ENCODE measurements at places on chromosomes 16 and 17.

- no peak for DNase-seq
These were observed 25.1 kb upstream of the ADGRG1 start for GRCh38 chr16:57603115-57604024.

DNA sequence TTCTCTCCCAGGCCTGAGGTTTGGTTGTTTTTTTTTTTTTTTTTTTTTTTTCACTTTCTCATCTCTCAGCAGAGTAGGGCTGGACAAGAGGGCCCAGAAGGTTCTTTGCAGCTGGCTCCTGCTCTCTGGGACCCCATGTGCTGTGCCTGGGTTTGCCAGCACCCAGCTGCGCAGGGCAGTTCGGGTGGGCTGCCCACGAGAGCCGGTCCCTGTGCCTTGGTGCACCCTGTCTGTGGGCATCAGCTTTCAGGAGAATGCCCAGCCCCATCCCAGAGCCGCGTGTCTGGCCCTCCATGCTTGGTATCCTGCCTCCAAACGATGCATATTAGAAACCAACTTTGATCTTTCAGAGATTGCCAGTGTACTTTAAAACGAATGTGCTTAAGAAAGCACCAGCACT is 15.0 kb upstream of the GSE1 start:
- no peak for DNase-seq

DNA sequence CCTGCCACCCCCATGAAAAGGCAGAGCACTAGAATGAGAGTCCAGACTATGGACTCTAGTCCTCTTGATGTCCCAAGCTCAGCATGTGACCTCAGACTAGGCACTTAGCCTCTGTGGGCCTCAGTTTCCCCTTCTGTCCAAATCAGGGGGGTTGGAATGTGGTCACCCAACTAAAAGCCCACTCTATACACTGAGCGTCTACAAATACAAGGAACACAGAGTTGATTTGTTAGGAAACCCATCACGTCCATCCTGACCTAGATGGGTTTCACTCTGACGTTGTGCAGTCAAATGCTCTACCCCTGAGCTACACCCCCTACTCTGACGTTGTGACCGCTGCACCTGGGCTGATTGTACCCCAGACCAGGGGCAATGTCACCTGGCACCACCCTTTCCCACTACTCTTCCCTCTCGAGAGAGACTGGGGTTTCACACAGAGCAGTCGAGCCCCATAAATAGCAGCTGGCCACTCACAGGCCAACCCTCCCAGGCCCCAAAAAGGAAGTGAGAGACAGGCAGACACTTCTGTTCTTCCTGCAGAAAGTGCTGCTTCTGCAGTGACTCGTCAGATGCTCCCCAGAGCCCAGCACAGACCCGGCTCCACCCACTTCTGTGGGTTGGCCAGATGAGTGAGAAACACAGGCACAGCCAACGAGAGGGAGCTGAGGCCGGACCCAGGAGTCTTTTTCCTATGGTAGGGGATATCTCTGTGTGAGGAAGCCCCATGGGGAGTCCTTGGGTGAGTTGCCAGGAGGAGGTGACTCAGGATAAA is 16.1 kb upstream of the TNFRSF13B start:
- DNase-seq, result peak; percentile 31

DNA sequence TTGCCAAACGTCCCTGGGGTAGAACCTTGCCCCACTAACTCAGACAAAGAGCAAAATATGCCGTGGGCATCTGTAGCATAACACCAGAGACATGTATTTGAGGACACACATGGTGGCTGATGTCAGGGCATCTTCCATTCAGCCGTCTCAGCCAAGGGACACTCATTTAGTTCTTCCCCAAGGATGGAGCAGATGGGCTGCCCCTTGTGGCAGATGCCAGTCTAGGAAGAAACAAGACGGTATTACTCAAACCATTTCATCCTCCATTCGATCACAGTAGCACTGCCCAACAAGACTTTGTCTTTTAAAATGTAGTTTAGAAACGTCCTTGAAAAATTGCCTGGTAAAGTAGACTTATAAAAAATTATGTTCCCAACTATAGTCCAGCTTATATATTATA is 937.6 kb upstream of the EEF2KMT start:
- DNase-seq, result no peak

DNA sequence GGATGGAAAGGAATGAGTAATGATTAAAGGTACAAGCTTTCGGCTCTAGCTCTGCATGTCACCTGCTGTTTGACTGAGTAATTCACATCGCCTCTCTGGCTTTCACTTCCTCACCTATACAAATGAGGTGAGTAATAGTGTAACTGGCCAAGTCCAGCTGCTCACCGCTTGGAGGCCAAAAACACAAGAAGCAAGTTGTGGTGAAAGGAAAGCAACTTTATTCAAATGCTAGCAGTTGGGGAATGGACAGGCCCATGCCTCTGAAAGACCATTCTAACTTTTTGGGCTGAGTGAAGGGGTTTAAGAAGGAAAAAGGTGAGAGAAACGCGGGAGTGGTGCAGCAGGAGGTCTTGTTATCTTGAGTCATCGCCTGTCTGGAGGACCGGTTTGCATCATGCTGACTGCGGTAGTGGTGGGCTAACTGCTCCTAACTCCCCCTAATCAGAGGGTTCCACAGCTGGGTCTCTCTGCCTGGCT is 45.7 kb upstream of the CSNK2A2 start:
- no peak for DNase-seq

DNA sequence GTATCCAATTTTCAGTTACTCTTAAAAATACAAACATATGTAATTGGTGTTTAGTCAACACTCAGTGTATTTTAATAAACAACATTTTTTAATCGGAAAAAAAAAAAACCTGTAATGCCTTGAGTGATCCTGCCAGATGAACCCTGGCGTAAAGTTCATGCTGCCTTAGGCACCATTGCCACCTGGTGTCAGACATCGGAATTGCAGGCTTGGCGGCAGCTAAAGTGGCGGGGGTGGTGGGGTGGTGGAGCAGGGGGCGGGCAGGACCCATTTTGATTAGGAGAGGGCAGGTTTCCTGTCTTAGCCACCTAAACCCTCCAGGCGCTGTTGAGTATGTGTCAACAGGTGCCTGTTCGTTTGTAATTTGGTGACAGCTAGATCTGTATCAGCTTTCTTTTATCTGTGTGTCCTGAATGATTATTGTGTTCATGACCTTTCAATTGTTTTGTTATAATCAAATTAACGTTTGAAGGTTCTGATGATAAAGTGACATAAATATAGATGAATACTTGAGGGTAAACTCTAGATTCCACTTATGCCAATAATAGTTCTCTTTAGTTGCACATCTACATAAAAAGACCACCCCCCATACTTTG is 588.7 kb downstream of the CDH13 start:
- peak; percentile 58 for DNase-seq

GRCh38 chr16:85010446-85010930 is 847 bp downstream of the ZDHHC7 start:
- DNase-seq, result no peak

DNA sequence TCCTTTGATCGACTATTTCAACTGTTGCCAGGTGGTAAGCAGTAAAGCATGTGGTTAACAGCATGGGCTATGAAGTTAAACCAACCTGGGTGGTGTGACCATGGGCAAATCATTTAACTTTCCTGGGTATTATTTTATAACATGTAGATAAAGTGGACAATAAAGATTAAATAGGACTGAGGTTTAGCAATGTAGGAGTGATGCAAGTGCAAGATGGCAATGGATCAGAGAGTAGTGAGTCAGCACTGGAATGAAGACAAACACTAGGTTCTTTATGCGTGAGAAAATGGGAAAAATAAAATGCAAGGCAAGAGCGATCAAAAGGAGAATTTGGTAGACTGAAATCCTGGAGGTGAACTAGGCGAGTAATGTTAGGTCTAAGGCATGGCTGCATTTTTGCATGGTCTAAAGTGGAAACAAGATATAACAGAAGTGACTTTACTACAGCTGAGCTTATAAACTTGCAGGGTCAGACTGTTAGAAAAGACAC is 222.4 kb upstream of the AXIN2 start:
- peak; percentile 95 for DNase-seq
